ENCODE measurements at places on chromosomes 3 and 15.

DNA sequence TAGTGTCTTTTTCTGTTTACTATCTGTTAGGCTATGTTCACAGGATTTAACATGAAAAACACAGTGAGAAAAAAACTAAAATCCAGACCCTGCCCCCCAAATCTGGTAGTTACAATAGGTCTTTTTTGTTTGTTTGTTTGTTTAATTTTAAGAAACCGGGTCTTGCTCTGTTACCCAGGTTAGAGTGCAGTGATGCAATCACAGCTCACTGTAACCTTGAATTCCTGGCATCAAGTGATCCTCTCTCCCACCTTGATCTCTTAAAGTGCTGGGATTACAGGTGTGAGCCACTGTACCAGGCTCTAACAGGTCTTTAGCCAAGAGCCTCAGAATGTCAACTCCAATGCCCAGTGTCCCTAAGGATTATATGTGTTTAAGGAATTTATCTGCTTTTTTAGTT, 88.0 kb upstream of the GOLIM4 start:
- DNase-seq, result no peak

DNA sequence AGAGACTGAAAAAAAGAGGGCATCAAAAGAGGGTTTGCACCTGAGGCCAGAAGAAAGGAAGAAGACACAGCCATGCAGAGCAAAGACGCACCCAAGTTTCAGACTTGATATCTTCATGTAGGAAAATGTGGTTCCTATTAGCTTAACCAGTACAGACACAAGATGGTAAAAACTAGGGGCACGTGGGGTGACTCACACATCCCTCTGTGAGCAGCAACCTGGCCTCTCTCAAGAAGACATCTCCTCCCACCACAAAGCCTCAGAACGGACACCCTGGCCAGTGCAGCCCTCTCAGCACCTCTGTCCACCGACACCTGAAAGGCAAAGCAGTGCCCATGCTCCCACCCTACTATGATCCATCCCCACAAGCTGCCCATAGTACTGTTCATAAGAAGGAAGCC, 33.3 kb downstream of the GLB1 start:
- no peak for DNase-seq

DNA sequence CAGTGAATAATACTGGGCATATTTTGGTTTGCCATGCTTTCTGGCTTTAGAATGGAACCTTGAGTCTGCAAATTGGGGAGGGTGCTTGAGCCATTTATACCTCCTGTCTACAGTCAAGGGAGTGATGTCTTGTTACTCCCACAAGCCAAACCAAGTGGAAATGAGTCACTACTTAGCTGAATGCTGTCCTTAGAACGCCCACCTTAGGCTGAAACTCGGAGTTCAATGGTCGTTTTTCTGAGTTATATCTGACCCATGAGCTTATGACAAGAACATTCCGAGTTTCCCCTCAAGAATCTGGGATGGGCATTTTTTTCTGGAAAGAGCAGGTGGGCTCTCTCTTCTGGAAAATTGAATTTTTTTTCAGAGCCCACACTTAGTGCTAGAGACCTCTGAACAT, 17.4 kb upstream of the CLDN18 start:
- DNase-seq, result no peak

- no peak for DNase-seq
Observed at GRCh38 chr3:31203960-31204795, 309.7 kb upstream of the GADL1 start.

- no peak for DNase-seq
Observed at GRCh38 chr3:33061782-33062181, 35.2 kb downstream of the GLB1 start.

DNA sequence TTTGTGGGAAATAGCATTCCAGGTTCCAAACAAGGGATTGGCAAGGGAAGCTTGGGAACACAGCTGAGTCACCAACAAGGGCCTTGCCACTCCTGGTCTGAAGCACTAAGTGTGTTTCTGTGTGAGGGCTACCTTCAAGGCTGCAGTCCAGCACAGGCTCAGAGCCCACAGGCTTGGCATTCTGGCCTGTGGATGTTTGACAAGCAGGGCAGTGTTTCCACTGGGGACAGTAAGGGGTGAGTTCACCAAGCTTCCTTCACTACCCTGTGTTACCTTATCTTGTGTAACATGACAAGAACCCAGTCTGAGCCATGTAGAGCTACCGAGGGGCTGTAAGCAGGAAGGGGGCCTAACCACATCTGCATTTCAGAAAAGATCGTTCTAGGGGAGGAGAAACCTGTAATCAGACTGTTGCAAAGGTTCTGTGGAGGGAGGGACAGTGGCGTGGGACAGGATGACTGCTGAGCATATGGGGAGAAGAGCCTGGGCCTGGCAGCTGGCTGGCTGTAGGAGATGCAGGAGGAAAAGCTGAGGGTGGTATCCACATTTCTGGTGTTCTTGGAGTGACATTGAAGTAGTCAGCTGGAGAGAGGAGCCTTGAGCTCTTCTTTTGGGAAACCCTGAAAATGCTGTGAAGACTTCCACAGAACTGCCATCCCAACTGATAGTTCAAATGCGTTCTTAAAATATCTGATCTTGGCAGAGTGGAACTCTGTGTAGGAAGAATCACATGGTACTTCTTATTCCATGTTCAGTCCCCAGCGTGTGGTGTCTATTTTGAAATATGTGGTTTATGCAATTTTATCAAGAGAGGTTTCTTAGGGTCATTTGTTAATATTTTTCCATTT, 61.3 kb downstream of the CTDSPL start:
- DNase-seq, result no peak

DNA sequence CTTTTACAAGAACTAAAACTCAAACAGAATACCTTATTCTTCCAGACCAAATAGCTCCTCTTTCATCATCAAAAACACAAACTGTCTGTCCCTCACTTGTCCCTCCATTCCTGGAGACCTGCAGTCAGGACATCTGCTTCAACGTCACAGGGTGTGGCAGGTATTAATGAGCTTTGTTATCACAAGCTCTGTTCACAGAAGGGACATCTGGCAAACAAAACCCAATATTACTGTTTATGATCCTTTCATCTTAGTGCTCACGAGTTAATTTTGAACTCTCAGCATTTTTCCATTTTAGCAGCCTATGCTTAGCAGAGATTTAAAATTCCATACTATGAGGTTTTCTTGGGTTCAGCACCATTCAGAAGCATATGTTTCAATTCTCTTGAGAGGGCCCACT, 32.9 kb downstream of the AP3S2 start:
- no peak for DNase-seq

GRCh38 chr3:172312001-172312400, 136.3 kb downstream of the GHSR start:
- DNase-seq, result no peak

DNA sequence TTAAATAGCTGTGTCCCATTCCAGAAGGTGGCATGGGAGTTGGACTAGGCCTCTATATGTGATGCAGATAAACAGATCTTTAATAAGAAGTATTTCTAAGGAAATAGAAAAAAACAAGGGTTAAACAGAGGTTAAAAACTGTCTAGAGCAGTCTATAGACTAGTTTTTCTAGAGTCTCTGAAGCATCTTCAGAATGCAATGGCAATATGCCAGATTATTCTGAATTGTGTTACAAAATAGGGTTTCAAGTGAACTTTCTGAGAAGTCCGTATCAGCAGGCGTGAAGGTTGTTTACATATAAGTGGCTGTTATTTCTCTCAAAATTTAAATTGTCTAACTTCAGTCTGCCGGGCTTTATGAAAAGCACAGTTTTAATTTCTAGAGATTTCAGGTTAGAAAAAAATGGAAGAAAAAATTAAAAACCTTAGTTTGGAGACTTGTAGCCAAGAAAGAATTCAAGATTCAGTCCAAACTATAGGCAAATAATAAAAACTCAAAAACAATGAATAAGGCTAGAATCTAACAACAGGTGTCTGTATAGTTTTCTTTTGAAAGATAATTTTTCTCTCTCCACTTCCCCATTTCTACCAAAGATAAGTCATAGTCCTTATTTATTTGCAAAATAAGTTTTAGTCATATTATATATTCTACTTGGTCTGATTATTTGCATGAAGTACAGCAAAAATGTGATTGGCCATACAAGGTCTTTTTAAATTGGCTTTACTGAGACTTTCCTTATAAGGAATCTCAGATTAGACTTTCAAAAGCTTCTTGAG, 55.2 kb downstream of the OSTN start:
- DNase-seq, result no peak

GRCh38 chr3:53740956-53741355, 105.3 kb downstream of the CHDH start:
- no peak for DNase-seq

DNA sequence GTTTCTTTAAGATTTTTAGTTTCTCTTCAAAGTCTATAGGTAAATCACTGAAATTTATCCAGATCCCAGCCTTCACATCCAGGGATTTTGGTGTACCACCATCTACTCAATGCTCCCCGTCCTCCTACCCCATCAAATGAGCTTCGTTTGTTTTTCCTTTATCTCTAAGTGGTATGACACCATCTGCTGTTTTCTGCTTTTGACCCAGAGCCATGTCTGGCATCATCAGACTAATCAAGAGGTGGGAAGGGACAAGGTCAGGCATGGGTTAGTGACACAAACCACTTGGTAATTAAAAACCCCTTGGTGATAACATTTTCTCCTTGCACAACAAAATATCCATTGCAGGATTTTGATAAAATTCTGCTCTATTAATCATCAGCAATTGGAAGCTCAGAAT, 92.7 kb upstream of the GOLGA8J start:
- DNase-seq, result no peak

GRCh38 chr3:114929971-114930732, 216.9 kb downstream of the ZBTB20 start:
- no peak for DNase-seq

GRCh38 chr3:1330107-1330506, 237.3 kb downstream of the CNTN6 start:
- no peak for DNase-seq

DNA sequence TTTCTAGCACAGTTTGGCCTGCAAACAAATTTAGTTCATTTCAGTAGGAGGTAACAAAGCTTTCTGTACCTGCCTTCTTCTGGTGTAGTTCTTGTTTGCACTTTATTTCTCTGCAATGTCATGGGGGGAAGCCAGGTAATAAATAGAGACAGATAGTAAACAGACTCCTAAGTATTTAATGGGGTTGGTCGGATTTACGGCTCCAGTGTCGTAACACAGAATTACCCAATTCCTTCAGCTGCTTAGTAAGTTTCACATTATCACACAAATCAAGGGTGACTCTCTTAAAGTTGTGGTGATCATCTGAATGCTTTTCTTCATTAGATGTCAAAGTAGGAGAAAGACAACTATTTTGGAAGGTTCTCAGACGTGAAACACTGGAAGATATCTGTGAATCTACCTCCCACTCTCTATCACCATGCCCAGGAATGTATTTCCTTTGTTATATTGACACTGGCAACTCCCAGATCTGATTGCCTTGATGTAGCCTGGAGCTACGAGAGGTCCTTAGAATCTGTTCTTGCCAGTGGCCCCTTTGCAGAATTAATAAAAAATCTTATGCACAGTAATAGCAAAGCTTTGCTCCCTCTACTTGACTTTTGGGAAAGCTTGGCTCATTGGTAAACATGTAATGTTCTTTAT, 25.0 kb upstream of the TMC3 start:
- DNase-seq, result no peak

DNA sequence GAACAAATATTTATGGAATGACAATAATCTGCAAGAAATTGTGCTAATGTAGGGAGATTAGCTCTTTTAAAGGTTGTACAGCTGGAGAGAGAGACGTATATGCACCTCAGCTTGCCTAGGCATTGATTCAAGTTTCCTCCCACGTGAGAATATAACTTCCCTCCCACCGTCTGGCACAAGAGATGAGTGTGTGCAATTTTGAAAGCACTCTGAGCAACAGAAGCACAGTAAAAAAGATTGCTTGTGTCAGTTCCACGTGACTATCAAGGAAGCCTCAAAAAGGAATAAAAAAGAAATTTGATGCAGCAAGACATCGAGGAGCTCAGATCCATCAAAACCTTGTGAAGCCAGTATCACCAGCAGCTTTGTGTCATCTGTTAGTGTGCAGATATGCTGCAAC, 435.3 kb downstream of the TUSC7 start:
- no peak for DNase-seq

GRCh38 chr3:186247821-186248814, 113.9 kb downstream of the DGKG start:
- no peak for DNase-seq

DNA sequence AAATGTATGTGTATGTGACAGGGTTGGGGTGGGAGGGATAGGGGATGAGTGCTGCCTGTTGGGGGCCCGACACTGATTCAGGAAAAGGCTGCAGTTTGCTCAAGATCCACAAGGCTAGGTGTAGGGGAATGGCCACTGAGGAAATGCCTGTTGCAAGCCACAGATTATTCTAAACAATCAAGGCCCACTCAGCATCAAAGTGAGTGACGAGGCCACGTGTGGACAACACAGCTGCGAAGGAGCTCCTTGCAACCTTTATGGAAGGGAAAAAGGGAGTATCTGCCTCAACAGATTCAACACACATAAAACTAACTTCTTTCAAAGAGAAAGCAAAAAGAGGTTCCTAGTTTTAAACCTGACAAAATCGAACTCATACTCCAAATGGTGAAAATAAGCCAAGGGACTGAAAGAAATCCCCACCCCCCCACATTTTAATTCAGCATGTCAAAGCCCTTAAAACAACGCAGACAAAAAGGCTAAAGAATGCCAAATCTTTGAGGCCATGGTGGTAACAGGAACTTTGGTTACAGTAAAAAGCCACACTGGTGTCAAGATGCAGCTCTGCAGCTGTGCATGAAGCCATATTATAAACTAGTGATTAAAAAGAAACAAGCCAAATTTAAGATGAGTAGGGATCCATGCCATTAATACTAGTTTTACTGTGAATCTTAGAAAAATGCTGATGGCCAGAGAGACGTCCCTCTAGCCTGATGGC, 3.6 kb downstream of the POLG start:
- no peak for DNase-seq

DNA sequence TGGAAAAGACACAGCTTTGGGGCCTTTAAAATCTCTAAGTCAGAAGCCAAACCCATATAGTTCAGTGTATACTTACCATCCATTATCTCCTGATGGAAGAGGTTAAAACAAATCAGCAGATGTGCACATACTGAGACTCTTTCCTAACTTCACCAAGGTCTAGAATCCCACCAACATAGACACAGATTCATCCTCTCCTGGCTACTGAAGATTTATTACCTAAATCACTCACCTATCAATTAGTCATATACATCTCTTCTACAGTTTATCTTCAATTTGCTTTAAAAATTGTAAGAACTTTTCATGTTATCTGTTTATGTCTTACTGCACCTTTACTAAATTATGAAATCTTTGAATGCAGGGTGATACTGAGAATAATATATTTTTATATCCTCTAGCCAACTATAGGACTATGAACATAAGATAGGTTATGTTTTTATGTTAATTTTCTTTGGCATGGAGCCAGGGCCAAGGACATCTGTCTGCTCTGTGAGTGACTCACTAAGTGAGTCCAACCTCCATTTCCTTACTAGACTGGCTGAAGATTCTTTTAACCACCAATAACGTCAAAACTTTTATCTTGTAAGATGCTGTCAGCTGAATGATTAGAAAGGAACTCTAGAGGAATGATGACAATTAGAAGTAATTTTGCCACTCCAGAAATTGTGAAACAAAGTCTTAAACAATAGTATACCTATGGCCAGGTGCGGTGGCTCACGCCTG, 397.6 kb downstream of the FOXP1 start:
- DNase-seq, result no peak

GRCh38 chr3:38133209-38133556, 3.7 kb downstream of the ACAA1 start:
- DNase-seq, result no peak
